ENCODE measurements at places on chromosomes 1 and 21.

DNA sequence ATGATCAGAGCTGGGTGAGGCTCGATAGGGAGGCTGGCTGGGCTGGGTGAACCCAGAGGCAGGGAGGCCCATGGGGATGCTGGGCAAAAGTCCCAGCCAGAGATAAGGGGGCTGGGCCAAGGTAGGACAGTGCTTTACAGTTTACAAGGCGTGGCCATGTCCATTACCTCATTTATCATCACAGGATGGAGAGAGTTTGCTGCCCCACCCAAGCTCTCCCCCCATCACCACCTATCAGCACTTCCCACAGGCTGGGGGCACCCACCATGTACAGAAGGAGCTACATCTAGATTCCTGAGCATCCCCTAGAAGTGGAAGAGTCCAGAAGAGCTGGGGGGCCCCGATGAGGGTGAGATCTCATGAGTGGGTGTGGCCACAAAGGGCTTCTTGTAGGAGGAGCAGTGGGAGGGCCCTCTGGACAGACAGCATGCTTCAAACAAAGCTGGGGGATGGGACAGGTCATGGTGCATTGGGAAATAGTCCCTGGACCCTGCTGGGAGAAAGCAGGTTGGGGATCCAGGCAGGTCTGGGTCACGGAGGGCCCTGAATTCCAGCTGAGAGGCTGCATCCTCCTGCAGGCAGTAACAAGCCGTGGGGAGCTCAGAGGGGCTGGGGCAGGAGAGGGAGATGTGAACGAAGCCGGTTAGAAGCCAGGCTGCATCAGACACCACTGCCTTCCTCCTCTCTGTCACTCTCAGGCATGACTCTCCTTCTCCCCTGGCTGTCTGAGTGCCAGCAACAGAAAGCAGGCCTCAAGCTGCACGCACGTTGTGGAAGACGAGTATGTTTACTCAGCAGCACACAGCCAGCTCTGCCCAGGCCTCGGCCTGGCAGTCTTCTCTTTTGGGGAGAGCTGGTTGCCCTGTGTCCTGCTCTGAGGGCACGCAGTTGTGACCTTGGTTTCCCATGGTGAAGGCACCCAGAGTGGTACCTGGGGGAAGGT, 202.3 kb downstream of the HIVEP3 start:
- no peak for DNase-seq

DNA sequence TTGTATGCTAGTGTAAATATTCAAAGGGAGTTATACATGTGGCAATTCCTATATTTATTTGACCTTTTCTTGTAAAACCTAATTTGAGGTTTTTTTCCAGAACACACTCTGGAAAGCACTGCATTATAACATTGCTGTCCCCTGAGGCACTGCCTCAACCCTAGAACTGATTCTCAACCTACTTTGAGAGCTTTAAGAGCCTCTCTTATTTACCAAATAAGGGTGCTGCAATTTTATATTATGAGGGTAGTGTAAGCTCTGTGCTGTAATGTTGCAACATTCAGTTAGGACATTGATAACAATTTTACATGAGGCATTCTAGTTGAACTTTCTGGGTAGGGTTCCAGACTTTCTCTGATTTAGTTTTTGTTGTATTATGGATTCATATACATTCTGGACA, 302.2 kb upstream of the DEPDC1 start:
- DNase-seq = no peak

GRCh38 chr1:22995774-22996173, 19.9 kb downstream of the TEX46 start:
- DNase-seq = no peak

GRCh38 chr21:34072145-34073031, 990 bp upstream of the MRPS6 start:
- DNase-seq = no peak

DNA sequence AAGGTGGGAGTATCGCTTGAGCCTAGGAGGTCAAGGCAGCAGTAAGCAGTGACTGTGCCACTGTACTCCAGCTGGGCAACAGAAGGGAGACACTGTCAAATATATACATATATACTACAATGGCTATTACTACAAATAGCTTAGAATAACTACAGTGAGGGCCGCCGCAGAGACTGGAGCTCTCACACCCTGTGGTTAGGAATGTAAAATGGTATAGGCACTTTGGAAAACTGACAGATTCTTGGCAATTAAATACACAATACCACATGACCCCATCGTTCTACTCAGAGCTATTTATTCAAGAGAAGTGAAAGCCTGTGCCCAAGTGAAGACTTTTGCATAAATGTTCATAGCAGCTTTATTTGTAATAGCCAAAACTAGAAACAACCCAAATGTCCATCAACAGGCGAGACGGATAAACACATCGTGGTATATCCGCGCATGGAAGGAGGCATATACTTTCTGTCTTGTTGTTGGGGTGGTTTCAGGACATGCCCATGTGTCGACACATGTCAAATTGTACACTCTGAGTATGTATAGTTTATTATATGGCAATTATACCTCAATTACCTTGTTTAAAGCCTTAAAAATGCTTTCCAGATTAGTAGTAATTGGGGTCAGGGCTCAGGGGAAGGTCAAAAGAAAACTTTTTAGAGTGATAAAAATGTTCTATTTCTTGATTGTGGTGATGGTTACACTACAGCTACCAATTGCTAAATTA, 123.4 kb downstream of the RIPK4 start:
- DNase-seq = no peak

DNA sequence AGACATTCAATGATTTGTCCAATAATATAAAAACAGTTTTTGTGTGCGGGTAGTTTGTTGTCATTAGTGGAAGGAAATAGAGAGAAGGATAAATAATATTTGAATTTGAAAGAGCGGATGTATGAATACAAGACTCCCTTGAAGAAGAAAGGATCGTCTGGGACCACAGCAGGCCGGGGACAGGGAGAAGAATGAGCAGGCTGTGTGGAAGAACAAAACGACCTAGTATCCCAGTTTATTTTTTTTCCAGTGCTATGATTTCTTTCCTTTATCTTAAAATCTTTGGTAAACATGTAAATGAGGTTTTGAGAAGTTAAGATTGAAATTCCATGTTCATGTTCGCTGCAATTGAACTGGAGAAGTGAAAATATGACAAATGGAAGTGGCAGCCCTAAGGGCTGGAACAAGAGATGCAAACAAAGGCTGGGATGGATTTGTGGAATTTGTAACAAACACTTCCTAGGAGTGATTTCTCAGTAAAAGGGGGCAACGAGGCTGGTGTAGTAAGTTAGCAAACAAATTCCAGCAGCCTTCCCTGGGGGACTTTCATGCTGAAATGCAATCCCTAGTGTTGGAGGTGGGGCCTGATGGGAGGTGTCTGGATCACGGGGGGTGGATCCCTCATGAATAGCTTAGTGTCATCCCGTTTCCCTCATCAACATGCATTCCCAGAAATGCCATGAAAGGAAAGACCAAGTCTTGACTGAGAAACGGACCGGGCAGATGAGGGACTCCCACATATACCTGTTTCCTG, 10.2 kb upstream of the IFI16 start:
- no peak for DNase-seq

DNA sequence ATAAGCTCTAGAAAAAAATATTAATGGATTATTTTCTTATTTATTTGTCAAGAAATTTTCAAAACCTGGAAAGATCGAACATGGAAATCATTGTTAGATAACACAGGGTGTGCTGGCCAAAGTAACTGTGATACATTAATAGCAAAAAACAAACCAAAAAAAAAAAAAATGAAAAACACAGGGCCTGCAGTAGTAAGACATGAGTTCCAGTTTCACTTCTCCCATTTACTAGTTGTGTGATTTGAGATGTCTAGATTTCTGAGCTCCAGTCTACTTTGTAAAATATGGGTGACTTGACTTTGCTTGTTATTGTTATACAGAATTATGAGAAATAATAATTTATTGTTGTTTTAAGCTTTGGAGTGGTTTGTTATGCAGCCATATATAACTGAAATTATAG, 13.6 kb downstream of the FAM177B start:
- no peak for DNase-seq

DNA sequence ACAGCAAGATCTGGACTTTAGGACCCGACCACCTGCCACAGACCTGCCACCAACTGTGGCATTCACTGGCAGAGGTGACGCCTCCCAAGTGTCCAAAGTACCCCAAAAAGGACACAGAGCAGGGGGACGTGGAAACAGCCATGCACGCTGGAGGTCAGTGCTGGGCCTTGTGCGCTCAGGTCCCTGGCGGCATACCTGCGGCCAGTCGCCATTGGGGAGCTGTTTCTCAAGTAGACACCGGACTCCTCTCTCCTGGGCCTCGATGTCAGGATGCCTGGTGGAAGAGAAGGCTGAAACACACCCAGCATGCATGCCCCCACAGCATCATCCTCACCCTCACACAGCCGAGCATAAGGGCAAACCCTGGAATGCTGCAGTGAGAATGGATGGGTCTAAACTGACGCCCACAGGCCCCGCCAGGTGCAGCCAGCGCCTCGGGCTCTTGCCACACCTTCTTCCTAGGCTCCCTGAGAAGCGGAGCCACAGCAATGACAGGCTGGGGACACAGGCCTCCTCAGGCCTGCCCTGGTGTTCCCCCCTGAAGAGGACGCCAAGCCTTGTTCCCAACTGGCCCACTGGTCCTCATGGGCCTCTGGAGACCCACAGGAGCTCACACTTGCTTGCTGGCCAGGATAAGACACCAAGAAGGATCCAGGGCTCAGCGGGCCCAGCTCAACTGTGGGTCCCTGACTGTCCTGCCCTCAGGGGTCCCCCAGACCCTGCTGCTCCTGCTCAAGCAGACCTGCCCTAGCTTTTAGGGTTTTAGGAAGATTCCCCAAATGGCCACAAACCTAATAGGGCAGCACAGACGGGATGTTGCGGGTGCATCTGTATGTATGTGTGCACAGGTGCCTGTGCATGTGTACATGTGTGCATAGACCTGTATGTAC, 7.7 kb upstream of the SPATC1L start:
- DNase-seq = no peak

DNA sequence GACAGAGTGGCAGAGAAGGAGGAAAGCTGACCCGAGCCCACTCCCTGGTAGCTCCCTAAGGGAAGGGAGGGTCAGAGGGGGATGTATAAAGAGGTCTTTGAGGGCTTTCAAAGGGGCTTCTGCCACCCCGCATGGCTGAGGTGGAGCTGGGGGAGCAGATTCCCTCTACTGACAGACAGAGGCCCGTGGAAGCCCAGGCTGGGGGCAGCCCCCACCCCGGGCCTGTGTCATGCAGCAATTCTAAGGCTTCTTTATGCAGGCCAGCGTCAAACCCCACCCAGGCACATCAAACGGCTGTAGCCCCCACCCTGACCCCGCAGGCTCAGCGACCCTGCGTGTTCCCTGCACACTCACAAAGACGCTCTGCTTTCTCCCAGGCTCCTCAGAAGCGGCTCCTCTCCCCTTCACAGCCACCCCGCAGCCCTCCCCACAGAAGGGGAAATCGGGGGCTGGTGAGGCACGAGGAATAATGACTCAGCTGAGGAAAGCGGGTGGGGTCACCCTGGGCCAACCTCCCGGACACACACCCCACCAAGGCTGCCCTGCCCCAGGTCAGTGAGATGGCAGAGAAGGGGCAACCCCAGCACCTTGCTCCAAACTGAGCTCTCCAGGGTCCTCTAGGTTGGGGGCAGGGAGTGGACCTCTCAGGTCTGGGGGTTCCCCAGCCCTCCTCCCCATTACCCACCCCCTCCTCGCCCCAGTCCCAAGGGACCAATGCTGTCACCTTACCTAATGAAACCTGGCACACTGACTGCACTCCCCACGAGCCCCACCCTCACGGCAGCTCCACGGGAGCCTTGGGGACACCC, 10.8 kb downstream of the SLC45A3 start:
- peak; percentile 17 for DNase-seq

GRCh38 chr1:172928412-172928811, 122.3 kb downstream of the TNFSF18 start:
- no peak for DNase-seq

GRCh38 chr1:155513300-155513916, 49.2 kb downstream of the ASH1L start:
- DNase-seq = no peak

DNA sequence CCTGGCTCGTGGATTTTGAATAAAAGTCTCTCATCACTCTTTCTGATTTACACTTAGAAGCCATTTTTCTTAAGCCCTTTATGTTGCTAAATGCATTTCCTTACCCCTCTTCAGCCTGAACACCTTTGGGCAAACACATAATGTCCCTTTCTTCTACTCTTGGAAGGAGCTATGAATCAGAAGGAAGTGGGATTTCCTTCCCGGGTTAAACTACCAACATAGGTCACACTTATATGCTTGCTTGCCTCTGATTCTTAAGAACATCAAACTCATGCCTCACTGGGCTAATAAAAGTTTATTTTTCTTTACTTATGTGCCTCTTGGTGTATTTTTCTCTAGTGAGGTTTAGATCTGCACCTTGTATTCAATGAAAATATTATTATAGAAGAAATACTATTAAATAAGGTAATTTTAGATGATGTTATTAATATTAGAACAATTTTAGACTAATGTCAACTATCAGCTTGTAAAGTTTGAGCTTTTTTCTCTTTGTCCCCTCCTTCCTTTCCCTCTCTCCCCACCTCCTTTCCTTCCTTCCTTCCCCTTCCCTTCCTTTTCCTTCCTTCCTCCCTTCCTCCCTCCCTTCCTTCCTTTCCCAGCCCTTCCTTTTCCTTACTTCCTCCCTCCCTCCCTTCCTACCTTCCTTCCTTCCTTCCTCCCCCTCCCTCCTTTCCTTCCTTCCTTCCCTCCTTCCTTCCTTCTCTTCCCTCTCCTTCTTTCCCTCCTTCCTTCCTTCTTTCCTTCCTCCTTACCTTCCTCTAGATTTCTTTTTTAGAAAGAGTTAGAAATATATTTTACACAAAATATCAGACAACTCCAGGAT, 66.5 kb upstream of the KCNJ6 start:
- no peak for DNase-seq

- no peak for DNase-seq
Measured at GRCh38 chr1:27623327-27624212, 11.4 kb downstream of the FGR start.

DNA sequence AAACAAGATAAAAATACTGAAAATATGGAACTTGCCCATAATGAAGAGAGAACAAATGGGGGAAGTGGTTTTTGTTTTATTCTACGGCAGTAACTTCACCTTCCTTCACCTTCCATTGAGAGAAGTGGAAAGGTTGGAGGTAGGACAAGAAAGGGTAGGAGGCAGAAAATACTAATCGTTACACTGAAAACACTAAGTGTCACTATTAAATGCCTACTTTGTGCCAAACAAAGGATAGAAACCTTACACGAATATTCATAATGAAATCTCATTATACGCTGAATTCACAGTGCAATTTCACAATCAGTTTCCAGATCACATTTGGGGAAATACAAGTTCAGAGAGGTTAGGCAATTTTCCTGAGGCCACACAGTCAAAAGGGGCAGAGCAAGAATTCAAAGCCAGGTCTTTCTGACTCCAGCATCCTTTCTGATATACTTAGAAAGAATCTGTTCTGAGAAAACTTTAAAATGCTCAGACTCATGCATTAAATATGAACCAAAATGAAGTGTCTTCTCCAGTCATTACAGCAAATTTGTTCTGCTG, 3.0 kb downstream of the TIAM1 start:
- no peak for DNase-seq

GRCh38 chr1:116418091-116418830, 45.2 kb downstream of the ATP1A1 start:
- DNase-seq = peak; percentile 91

DNA sequence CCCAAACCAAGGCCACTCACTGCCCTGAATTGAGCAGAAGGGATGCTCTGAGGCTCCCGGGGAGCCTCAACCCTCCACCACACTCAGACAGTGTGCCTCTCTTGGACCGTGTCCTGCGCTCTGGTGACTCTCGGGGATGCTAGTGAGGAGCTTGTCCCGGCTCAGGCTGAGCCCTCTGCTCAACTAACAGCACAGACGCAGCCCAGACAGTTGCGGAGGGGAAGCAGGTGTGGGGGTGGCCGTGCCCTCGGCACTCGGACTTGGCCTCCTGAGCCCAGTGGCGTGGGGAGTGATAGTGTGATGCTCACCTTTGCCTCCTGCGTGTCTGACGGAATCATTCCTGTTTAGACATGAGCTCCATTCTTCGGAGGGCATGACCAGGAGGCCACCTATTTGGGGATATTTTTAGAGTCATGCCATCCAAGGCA, 15.4 kb upstream of the SLC19A1 start:
- no peak for DNase-seq

All from activated naive CD8-positive, alpha-beta T cell treated with anti-CD3 and anti-CD28 coated beads for 36 hours (primary cell).